ENCODE measurements at places on chromosomes 1 and 21. TPM values are rescaled to one million over a fixed set of nuclear protein-coding genes. Genes with fewer than 3 reads are reported as not detected.

The SASS6 gene
- 2.6 TPM for total RNA-seq

The FAM131C gene
- total RNA-seq, result 1.6 TPM

The TSACC gene
- total RNA-seq, result not detected

The SNIP1 gene
- total RNA-seq, result 16.7 TPM

The PDE4B gene
- total RNA-seq, result 18.4 TPM

The SOX13 gene
- total RNA-seq, result 20.6 TPM

The CRABP2 gene
- total RNA-seq, result 90.2 TPM

The MTHFR gene
- 57.5 TPM for total RNA-seq

The GFI1 gene
- not detected for total RNA-seq

The BCAN gene
- total RNA-seq, result 41.2 TPM

The PLA2G2D gene
- not detected for total RNA-seq

The SPATA45 gene
- not detected for total RNA-seq

The VWA5B1 gene
- not detected for total RNA-seq

The CD53 gene
- 6.2 TPM for total RNA-seq

The S100A7A gene
- total RNA-seq, result not detected

The PDZK1 gene
- total RNA-seq, result 4.3 TPM

The SYT14 gene
- 0.26 TPM for total RNA-seq

The RGS1 gene
- total RNA-seq, result 20.8 TPM

The CACNA1E gene
- total RNA-seq, result not detected

The VANGL1 gene
- 29.9 TPM for total RNA-seq

The CHIA gene
- total RNA-seq, result not detected

The A3GALT2 gene
- total RNA-seq, result not detected

The SDC3 gene
- total RNA-seq, result 16.7 TPM

The RAB7B gene
- 21.6 TPM for total RNA-seq

The CLCA4 gene
- total RNA-seq, result 2.3 TPM

The CENPF gene
- 7.8 TPM for total RNA-seq

The SPRR5 gene
- total RNA-seq, result 18.5 TPM

The MXRA8 gene
- 21.9 TPM for total RNA-seq

The CFAP107 gene
- total RNA-seq, result not detected

The ETV3L gene
- not detected for total RNA-seq

The TACSTD2 gene
- total RNA-seq, result 623 TPM

The IKBKE gene
- 5.7 TPM for total RNA-seq

The EVI5 gene
- 13.6 TPM for total RNA-seq

The RIPPLY3 gene
- total RNA-seq, result not detected

The EFNA3 gene
- total RNA-seq, result 85.9 TPM

The KCNE2 gene
- total RNA-seq, result not detected

The PTPRU gene
- total RNA-seq, result 46.7 TPM

The AHDC1 gene
- 103 TPM for total RNA-seq

The MIXL1 gene
- not detected for total RNA-seq

The CELA3B gene
- not detected for total RNA-seq

The FCRL1 gene
- not detected for total RNA-seq

The IGSF9 gene
- 28.8 TPM for total RNA-seq

The LAMB3 gene
- 92.5 TPM for total RNA-seq

The NES gene
- total RNA-seq, result 5.6 TPM

The STUM gene
- total RNA-seq, result 1.6 TPM

The ANGPTL1 gene
- 4.3 TPM for total RNA-seq

The RUNX3 gene
- total RNA-seq, result 18.7 TPM

The C8A gene
- 1.2 TPM for total RNA-seq

The CYP2J2 gene
- 5.5 TPM for total RNA-seq

The KIF2C gene
- 2.1 TPM for total RNA-seq

The CCDC190 gene
- total RNA-seq, result not detected

The VASH2 gene
- not detected for total RNA-seq

The ELAPOR1 gene
- total RNA-seq, result 84.8 TPM

The OR2L5 gene
- total RNA-seq, result not detected

The RGS8 gene
- not detected for total RNA-seq

The C1orf167 gene
- 1.1 TPM for total RNA-seq

The CFHR4 gene
- not detected for total RNA-seq
